ENCODE measurements at places on chromosomes 1 and 21.

- no peak for DNase-seq
These were observed 56.0 kb downstream of the SASS6 start for GRCh38 chr1:100076744-100077143.

- peak; percentile 88 for DNase-seq
These were observed 29.4 kb upstream of the TRIM17 start for GRCh38 chr1:228445843-228446650.

GRCh38 chr1:186659890-186660341, 20.3 kb downstream of the PTGS2 start:
- DNase-seq = no peak

- no peak for DNase-seq
These were observed 113.7 kb upstream of the DPYD start for GRCh38 chr1:98034505-98034904.

- DNase-seq = no peak
These were observed 50.6 kb downstream of the LHX4 start for GRCh38 chr1:180280617-180281016.

DNA sequence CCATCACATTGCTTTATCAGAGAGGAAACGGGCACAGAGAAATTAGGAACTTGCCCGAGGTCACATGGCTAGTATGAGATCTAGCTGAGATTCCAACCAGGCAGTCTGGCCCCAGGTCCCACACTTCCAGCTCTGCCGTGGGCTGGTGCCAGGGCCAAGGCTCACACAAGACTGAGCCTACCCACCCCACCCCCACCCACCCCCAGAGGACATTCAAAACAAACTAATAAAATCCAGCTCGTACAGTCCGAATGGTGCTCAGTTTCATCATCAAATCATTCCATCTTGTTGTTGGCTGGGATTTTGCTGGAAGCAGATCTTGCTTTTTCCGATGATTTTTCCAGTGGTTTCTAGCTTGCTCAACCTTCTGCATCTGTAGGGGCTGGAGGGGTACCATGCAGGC, 27.9 kb downstream of the MATN1 start:
- DNase-seq = no peak

GRCh38 chr21:36517366-36518075, 37.6 kb upstream of the CLDN14 start:
- DNase-seq = no peak

DNA sequence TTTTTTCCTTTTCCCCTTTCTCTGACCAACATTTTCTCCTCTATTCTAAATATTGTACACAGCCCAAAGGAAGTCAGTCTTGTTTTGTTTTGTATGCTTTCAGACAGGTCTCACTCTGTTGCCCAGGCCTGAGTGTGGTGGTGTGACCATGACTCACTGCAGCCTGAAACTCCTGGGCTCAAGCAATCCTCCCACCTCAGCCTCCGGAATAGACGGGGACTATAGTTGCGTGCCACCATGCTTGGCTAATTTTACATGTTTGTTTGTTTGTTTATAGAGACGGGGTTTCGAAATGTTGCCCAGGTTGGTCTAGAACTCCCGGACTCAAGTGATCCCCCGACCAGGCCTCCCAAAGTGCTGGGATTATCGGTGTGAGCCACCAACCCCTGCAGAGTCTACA, 72.8 kb downstream of the NRIP1 start:
- no peak for DNase-seq

DNA sequence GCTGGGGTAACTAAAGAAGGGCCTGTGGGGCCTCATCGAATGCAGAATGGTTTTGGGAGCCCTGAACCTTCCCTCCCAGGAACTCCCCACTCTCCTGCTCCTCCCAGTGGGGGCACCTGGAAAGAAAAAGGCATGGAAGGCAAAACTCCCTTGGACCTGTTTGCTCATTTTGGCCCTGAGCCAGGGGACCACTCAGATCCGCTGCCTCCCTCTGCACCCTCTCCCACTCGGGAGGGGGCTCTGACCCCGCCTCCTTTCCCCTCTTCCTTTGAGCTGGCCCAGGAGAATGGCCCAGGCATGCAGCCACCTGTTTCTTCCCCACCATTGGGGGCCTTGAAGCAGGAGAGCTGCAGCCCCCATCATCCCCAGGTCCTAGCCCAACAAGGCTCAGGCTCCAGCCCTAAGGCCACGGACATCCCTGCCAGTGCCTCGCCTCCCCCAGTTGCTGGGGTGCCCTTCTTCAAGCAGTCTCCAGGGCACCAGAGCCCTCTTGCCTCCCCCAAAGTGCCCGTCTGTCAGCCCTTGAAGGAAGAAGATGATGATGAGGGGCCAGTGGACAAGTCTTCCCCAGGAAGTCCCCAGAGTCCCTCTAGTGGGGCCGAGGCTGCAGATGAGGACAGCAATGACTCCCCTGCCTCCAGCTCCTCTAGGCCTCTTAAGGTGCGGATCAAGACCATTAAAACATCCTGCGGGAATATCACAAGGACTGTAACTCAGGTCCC, 4.7 kb downstream of the ZNF687 start:
- DNase-seq = no peak
